ENCODE measurements at places on chromosomes 4 and X.

GRCh38 chr4:110595583-110595982 lies 27.3 kb downstream of the PITX2 start:
- no peak for DNase-seq

- DNase-seq: no peak
These were observed 446 bp downstream of the EVC2 start for GRCh38 chr4:5707778-5708448.

DNA sequence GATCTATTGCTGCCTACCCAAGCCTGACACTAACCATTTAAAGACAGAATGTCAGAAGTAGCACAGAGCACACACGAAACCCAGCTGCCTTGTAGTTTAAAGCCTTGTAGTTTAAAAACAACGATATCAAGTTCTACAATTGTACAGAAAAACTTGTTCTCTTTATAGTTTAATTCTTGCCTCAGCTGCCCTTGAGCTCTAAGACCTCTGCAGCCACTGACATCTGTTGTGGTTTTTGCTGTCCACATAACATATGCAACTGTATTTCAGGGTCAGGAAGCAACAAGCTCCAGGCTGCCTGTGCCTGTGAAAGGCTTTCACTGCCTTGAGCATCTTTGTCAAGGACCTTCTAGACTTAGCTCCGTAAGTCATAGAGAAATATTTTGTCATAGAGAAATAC lies 227.2 kb downstream of the SPCS3 start:
- DNase-seq: no peak

DNA sequence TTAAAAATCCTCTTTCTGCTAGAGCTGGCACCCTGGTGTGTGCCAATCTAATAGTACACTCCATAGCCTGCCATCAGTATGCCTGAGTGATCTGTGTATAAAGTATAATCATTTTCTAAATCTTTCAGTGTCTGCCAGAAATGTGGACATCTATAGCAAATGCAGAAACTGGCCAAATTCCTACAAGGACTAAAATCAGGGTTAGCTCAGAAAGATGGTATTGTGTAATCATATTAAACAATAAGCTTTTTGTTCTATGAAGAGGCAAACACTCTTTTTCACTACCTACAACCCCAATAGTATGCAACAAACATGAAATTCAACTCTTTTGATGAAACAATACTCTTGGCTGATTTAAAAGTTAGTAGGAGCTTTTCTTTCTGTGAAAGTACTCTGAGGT lies 7.7 kb upstream of the TXLNG start:
- no peak for DNase-seq

Data from HEK293T (cell line).